ENCODE measurements at places on chromosomes 1 and 21. TPM values are rescaled to one million over a fixed set of nuclear protein-coding genes. Genes with fewer than 3 reads are reported as not detected.
A peak's percentile ranks its signal among the peaks of the same experiment; 100 is the strongest.

GRCh38 chr21:38170283-38170682 is 86.5 kb upstream of the KCNJ15 start:
- peak; percentile 57 for DNase-seq

DNA sequence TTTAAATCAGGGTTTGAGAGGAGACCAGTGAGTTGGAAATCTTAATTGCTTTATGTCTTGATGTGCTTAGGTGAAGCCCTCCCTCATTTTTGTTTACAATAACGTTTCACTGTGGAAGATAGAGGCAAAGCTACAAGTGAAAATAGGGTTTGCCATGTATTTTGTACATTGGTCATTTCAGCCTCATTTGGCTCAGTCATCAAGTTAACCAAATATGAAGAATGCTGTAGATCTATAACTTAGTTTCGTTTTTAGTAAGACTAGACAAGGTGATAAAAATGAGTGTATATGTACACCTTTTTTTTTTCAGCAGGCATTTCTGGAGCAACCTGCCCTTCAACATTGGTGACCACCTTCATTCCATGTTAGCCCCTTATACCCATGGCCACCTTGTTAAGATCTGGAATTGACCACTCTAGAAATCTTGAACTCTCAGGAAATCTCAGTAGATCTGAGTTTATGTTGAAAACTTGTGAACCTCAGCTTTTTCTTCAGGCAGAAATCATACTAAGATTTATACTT is 2.9 kb downstream of the NFYC start:
- no peak for DNase-seq

The GPATCH4 gene
- polyA plus RNA-seq = 85.3 TPM

The SYTL1 gene
- polyA plus RNA-seq = 0.50 TPM

Measured in A549 (cell line).